ENCODE measurements at places on chromosomes 1 and 21.

DNA sequence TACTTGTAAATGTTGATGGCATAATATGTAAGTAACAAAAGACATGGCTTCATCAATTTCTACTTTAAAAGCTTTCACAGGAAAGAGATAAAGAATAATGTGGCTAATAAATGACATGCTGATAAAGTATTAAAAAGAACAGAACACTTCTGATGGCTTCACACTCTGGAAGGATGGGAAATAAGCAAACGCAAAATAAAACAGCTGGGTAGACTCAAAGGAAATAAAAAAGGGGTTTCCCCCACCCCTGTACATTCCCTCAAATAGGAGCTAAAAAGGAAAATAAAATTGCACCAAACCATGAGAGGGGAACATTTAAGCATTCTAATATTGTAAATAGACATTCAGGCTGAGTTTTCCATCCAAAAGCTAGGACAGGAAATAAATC, 27.0 kb upstream of the DYRK1A start:
- DNase-seq, result no peak

- DNase-seq, result no peak
Measured at GRCh38 chr1:29679828-29680558, 443.7 kb downstream of the PTPRU start.

DNA sequence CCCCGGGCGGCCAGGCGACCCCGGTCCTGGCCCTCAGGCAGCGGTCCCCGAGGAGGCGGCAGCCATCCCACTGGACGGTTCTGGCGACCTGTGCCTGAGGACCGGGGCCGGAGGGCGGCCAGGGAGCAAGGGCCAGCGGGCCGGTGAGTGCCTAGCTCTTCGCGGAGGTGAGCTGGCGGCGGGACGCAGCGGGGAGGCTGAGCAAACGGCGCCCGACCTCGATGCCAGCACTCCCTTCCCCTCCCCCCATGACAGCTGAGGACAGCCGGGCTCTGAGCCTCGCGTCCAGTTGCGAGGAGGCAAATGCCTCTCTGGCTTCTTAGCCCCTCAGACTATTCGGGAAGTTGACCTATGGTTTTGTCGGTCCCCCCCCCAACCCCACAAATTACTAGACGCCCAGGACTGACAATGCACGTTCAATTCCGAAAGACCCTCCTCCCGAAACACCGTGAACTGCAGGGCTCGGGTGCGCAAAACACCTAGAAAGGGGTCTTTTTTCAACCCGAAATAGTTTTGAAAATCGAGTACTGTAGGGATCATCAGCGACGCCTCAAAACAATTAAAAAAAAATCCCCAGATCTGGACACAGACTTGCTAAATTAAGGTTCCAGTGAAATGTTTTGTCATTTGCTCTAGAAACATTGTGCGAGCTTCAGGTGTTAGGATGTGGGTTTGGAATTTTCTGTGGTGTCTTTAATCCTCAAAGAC, 8.3 kb downstream of the CDKN2C start:
- peak; percentile 38 for DNase-seq

DNA sequence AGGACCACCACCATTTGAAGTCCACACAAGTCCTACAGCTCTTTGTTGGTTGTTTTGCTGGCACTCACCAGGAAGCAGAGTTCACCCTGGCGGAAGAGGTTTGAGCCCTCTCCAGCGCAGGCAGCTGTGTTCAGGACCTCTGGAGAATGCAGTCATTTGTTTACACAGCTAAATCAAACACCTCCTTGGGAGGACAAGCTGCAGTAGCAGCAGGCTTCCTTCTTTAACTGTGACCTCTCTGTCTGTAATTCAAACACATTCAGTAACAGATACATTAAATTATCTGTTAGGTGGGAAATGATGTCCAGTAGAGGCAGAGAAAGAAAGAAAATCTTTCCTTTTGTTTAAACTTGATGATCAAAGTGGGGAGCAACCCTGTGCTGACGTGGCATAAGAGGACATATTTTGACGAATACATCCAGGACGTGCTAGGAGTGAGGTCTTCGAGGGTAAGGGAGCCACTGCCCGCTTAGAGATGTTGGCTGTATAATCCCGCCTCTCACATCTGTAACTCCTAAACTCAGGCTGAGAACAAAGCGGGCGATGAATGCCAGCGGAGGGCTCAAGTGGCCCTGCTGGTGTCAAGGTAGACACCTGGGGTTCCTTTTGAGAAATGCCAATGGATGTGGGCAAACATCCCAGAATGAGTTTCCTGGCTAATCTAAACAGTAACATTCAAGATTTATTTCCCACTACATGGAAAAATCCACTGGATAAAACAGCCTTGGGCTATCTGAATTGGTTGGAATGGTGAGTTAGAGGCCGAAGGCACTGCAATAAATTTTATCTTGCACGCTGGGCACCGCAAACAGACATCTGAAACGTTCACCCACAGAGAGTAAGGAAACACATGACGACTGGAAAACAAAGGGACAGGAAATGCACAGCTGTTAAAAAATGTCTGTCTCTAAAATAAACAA, 51.7 kb downstream of the ABCA4 start:
- DNase-seq, result no peak

DNA sequence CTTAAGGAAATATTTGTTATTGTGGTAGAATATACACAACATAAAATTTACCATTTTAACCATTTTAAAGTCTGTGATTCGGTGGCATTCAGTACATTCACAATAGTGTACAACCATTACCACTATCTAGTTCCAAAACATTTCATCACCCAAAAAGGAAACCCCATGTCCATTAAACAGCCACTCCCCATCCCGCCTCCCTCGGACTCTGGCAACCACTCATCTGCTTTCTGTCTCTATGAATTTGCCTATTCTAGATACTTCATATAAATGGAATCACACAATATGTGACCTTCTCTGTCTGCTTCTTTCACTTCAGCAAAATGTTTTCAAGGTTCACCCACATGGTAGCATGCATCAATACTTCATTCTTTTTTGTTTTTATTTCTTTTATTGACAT, 51.3 kb downstream of the PTP4A2 start:
- peak; percentile 52 for DNase-seq

DNA sequence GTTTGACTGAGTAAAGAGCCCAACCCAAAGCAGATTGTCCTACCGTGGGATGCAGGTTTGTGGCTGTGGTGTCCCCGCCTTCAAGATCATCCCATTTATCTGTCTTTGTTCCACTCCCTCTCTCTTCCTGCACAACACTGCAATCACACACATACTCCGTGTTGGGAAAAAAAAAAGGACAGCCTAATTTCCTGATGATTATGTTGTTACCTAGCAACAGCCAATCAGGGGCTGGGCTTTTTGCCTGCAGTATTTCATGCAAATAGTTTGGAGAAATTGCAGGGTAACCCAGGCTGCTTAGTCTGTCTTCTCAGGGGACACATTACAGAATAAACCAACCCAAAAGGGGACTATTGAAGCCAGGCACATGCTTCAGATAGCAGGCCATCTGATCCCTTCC, 38.3 kb downstream of the PHC2 start:
- DNase-seq, result no peak
